Umbilical cord (tissue), 2 donors: ENCODE measurements at places on chromosomes 2 and 18. TPM values are rescaled to one million over a fixed set of nuclear protein-coding genes. Genes with fewer than 3 reads are reported as not detected.

- no peak for DNase-seq
Observed at GRCh38 chr2:175445281-175445680, 263.8 kb upstream of the ATP5MC3 start.

GRCh38 chr2:8153258-8153718, 528.6 kb upstream of the ID2 start:
- no peak for DNase-seq

DNA sequence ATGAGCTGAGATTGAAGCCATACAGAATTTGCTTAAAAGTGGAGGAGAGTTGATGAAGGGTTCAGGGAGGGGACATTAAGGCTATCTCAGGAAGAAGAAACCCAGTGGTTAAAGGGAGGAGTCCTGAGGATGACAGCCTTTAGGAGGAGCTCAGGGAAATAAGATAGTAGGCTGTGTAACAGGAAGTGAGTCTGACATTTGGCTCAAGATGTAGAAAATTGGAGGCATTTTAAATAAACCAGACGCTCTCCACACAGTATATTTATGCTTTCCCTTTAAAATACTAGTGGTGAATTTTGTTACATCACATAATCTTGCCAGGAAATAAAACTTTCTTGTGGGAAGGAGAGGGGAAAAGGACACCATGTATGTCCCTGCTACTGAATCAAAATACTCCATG, 11.6 kb downstream of the KCNH7 start:
- DNase-seq: peak; percentile 63

The SNRPD1 gene
- 8.4 TPM for total RNA-seq

DNA sequence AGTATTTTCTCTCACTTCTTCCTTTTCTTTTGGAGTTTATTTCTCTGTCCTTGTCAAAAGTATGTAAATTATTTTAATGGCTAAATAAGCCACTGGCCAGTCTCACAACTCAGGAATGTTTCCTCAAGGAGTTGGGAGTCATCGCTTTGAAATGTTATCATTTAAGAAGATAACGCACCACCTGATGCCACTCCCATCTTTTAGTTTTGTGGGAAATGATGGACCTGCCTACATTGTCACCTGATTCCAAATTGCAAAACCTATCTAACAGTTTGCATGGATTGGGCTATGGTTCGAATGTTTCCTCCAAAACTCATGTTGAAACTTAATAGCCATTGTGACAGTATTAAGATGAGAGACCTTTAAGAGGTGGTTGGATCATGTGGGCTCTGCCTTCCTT, 32.4 kb upstream of the PPM1B start:
- DNase-seq: no peak

DNA sequence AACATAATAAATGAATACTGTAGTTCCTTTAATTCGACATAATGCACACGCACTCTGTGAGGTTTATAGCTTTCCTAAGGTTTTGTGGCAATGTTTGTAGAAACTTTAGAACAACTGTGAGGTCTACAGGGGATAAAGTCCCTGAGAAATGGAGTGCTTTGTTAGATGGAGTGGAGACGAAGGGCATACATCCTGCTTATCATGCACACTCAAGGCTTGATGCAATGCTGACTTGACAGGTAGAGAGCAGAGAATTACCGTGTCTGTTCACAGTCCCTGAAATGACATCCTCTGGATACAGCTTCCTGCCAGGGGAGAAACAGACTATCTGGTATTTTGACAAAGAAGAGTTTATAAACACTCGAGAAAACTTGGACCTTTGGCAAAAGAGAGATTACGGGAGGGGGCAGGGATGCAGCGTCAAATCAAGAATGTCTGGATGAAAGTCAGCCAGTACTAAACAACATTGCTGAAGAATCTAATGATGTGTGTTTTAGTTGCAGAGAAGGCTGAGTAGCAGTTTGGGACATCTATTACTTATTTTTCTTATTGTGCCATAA, 766.9 kb upstream of the ZEB2 start:
- peak; percentile 71 for DNase-seq

- DNase-seq: no peak
Observed at GRCh38 chr2:135874777-135875365, 1.4 kb downstream of the MCM6 start.

DNA sequence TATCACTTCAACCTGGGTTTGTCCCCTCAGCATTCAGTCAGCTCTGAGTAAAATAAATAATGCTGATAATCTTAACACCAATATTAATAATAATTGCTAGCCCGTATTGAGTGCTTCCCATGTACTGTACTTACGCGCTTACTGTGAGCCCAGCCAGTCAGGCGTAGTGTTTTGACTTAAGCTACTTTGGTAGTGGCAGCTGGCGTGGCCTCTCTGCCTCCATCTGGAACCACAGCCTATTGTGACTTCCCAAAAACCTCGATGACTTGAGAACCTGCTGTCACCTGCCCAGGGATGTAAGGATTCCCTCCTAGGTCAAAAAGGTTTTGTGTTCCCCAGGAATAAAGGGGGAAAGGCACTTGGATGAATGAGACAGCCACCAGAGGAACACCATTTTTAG, 53.2 kb downstream of the SUMO1 start:
- no peak for DNase-seq

DNA sequence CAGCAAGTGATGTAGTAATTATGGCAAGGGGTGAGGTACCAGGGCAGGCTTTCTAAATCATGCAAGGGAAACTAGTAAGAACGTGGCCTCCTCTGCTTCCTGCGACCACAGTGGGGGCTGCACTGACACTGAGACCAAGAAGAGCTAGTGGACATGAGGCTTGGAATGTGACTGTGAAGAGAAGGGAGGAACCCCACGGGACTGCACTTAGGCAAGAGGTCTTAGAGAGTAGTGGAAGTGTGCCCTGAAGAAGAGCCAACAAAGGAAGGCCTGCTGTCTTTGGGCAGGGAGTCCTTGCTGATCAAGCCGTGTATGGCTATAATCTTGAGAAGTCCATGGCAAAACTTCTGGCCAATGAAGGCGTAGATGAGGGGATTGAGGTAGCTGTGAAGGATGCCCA, 8.9 kb upstream of the RUFY4 start:
- no peak for DNase-seq

- DNase-seq: no peak
Observed at GRCh38 chr18:35577045-35577848, 4.3 kb upstream of the GALNT1 start.

DNA sequence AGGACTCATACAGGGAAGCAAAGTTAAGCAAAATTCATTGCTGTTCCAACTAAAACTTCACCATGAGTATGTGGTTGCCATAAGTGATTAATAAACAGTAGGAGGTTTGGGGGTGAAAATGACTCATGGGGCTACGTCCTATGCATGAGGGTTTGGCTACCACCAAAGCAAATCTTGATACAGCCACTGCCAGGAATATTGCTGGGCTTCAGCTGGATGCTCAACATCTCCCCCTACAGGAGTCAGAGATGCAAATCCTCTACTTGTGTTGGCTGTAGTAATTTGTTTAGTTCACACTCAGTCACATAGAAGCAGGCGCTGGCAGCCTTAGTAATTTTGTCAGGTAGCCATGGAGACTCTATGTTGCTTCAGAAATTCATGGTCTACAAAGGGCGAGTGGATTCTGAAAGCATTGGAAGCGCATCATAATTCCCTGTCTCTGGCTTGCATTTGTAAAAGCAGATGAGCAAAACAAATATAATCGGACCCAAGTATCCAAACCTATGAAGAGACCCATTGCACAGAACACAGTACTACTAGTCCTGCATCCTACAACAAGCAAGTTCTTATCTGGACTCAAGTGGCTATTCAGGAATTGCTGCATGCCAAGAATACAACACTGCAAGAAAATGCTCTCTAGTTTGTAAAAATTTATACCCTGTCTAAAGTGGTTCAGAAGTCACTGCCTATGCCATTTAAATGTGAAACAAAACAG, 76.0 kb downstream of the CD28 start:
- DNase-seq: peak; percentile 47

DNA sequence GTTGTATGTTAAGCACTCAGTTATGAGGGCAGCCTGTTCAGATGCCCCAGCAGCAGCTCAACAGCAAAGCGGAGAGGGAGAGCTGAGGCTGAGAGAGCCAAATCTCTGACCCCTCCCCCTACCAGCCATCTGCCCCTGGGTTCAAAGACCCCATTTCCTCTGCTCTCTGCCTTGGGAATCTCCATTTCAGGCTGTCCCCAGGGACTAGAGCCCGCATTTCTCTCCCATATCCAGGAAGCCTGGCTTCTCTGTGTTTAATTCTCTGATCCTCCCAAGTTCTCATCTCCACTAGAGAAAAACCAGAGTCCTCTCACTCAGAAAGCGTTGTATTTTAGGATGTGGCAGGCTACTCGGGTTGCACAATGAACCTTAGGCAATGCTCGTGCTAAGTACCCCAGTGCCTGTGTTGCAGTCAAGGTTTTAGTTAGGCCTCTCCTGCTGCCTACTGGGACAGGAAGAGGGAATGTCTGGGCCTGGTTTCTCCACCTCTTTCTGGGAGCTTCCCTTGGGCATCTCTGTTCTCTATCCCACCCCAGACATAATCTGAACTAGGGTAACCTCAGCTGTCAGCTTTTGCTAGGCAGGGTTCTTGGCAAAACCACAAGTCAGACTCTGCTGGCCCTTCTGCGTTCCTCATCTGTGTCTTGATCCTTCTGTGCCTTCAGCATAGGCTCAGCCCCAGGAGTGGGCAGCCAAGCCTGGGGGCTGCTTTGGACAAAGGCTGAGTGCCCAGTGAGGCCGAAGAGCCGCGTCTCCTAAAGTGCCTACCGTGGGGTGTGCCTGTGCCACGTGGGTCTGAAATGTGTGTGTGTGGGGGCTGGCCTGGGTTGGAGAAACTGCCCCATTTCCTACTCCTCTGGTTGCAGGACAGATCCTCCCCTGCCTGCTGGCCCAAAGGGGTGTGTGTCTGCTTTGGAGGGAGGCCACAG, 96.8 kb downstream of the STPG4 start:
- peak; percentile 97 for DNase-seq

The CNDP1 gene
- total RNA-seq: 1.2 TPM

DNA sequence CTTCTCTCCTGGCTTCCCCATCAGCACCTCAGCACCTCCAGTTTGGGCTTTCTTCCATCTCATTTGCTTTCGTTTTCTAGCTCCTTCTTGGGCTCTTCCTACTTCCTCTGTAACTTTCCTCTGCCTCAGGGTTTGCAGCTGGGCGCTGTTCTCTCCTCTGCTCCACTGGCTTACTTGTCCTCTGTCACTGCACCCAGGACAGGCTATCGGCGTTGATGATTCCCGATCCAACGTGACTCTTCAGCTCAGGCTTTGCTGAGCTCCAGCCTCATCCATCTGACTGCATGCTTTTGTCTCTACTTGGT, 362.4 kb downstream of the CYRIA start:
- DNase-seq: no peak

DNA sequence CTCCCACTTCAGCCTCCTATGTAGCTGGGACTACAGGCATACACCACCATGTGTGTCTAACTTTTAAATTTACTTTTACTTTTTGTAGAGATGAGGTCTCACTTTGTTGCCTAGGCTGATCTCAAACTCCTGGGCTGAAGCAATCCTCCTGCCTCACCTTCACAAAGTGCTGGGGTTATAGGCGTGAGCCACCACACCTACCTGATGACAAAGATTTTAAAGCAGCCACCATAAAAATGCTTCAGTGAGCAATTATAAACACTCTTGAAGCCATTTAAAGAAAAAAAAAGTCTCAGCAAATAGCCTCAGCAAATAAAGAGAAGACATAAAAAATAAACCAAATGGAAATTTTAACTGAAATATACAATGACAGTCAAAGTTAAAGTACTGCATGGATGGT, 35.6 kb downstream of the MRPS5 start:
- no peak for DNase-seq

DNA sequence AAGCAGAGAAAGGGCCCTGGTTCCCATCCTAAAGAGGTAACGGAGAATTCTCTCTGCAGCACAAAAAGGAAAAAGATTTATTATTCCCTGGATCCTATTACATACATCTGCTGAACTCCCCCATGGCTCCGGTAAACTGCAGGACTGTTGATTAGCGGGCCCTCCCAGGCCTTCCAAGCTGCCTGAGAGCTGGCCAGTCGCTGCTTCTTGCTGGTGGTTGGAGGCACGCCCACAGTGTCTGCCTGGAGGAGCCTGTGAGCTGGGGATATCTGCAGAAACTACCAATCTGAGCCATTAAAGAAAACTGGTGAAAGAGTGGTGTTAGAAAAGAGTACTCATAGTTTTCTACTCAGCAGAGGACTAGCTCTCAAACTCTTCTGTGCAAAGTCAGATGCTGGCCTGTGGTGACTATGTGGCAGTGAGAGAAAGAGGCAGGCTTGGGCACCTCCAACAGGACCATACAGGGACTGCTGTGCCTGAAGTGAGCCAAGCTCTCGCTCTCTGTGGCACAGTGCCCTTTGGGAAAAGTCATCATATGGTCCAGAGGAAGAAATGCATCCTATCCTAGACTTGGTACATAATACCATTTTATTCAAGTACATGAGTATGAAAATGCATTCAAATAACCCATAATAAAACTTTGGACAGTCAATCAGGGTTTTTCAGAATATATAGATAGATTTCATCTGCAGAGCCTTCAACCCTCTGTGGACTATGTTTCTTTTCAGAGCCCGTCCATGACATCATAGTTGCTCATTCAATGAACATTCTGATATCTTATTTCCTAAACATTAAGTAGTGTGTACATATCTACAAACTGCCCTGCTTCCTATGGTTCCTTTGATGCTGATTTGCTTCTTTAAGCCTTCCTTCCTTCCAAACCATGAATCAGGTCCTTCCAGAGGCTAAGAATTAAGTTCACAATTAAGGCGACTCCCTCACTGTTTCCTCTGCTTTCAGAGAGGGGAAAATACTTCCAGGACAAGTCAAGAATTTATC, 242.0 kb upstream of the LYPD1 start:
- DNase-seq: peak; percentile 79

The SLC9A4 gene
- total RNA-seq: 1.2 TPM

GRCh38 chr2:221610255-221610654, 38.2 kb upstream of the EPHA4 start:
- DNase-seq: no peak

- DNase-seq: no peak
Observed at GRCh38 chr2:237665713-237666143, 38.3 kb downstream of the LRRFIP1 start.

- DNase-seq: peak; percentile 13
Observed at GRCh38 chr2:59032499-59032898, 791.4 kb upstream of the FANCL start.

DNA sequence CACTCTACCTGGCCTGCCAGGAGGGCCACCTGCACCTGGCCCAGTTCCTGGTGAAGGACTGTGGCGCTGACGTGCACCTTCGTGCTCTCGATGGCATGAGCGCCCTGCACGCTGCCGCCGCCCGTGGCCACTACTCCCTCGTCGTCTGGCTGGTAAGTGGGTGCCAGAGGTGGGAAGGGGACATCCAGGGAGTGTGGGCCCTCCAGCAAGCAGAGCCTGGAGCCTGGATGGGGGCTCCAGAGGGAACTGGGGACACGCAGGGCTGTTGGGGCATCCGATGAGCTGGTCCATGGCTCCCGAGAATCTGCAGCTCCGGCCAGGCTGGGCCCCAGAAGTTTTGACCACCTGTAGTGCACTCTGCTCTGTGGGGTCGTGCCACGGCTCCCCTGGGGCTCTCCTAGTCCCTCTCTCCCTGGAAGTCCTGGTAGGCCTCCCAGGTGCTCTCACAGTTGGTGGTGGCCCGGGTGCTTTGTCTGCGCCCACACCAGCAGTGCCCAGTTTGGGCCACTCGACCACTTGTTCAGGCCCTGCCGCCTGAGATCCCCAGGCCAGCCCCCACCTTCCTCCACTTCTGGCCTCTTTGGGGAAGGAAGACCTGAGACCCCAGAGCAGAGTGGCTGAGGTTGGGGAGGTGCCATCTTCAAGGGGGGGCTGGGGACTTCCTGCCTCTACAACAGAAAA, 4.7 kb downstream of the ESPNL start:
- DNase-seq: no peak

- DNase-seq: no peak
Observed at GRCh38 chr18:332007-332406, 64.2 kb upstream of the THOC1 start.

GRCh38 chr18:62366992-62367391, 41.9 kb downstream of the TNFRSF11A start:
- no peak for DNase-seq
